ENCODE measurements at places on chromosomes 3 and 15.

- DNase-seq: peak; percentile 41
These were observed 21.7 kb upstream of the TBC1D21 start for GRCh38 chr15:73851689-73852088.

GRCh38 chr3:52570076-52570475, 33.7 kb downstream of the UQCC5 start:
- no peak for DNase-seq

- no peak for DNase-seq
These were observed 941 bp downstream of the ZBED2 start for GRCh38 chr3:111594205-111594604.

DNA sequence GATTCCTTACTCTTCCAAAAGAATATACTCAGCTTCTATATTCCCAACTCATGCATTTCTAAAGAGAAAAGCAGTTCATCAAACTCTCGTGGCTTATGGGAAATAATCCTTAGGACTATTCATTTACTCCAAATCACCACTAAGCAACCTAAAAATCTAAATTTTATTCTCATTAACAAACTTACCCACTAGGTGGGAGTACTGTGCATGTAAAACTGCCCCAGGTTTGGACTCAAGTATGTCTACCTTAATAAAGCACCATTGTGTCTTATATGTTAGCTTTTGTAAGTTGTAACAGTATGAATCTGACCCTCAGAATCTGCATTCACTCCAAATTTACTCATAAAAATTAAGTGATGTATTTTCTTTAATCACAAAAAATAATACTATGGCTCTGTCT, 25.3 kb downstream of the RAD18 start:
- no peak for DNase-seq

GRCh38 chr3:17581421-17582080, 160.9 kb downstream of the TBC1D5 start:
- DNase-seq: no peak

DNA sequence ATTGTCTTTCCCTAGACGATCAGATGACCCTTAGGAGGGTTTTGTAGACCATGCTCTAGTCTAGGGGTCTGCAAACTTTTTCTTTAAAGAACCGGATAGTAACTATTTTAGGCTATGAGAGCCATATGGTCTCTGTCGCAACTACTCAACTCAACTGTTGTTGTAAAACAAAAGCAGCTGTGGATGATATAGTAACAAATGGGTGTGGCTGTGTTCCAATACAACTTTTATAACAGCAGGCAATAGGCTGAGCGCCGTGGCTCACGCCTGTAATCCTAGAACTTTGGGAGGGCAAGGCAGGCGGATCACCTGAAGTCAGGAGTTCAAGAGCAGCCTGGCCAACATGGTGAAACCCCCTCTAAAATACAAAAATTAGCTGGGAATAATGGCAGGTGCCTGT, 6.1 kb upstream of the CMTM6 start:
- no peak for DNase-seq

GRCh38 chr3:125140818-125141595, 71.5 kb downstream of the SLC12A8 start:
- no peak for DNase-seq

GRCh38 chr3:174206607-174207192, 652.4 kb upstream of the NAALADL2 start:
- DNase-seq: no peak

DNA sequence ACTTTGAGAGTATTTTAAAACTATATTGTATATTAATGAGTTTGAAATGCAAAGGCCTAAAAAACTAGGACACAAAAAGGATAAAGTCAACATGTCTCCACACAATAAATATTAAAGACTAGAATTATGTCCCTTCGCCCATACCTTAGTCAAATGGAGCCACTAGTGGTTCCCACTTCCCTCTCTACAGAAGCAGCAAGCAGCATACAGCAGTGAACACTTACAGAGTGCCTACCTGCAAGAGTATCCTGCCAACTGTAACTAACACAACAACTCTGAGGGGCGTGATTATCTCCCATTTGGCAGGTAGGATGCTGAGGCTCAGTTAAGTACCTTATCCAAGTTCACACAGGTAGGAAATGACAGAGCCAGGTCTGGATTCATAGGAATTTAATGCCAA, 17.2 kb downstream of the DYNC1LI1 start:
- no peak for DNase-seq

DNA sequence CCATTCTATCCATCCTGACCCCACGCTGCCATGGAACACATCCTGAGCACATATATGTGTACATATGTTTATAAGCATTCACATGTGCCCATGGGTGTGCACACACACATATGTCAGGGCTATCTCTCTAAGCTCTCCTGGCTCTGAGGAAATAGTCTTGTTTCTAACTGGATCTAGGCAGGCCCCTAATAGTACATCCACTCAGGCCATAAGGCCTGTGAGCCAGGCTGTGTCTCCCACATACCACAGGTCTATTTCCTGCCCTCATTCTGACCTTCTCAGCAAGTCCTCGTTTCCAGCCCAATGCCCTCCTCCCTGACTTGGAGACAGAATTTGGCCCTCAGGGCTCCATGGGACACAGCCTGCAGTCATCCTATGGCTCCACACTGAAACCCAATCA, 284.8 kb upstream of the CTNNB1 start:
- DNase-seq: no peak

DNA sequence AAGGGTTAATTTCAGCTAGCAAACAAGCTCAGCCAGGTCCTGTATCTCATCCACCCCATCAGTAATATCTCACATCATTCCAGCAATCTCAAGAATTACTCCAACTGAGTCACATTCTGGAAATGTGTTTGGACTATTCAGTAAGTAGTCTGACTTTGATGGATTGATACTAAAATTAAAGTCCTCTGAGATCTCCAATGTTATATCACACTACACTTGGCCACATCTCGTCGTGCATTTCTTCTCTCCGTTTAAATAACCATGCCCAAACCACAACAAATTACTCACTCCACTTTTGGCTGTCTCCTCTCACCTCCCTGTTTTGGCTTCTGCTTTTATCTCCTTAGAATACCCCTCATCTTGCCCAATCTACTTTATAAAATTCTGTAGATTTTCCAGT, 292.2 kb downstream of the PYDC2 start:
- no peak for DNase-seq

DNA sequence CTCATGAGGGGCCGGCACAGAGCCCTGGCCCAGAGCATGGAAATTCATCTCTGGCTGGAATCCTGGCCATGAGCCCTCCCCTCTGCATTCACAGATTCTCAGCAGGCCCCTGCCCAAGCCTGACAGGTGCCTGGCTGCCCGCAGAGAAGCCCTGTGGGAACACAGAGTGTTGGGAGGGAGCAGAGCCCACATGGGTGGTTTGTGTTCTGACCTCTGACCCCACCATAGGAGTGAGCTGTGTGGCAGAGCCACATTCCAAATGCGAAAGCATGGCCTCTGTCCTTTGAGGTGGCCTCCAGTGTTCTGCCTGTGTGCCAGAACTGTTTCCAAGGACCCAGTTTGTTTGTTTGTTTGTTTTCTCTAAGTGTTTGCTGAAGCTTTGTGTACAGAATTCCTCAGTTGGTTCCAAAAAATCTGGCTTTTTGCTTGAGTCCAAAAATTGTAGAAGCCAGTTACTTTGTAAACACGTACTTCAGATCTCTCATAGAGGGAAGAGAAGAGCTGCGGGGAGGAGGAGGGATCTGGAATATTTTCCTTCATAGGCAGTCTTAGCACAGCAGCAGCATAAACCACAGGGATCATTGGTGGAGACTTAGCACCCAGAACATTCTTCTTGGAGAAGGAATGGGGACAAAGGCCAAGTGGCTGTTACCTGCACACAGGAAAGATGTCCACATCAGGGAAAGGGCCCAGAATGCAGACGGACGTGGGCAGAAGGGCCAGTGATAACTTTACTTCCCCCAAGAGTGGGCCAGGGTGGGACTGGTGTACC, 36.0 kb downstream of the GRAMD2A start:
- no peak for DNase-seq

- no peak for DNase-seq
These were observed 36.4 kb downstream of the EPHB3 start for GRCh38 chr3:184597829-184598573.

- DNase-seq: no peak
These were observed 106.0 kb downstream of the MAP4 start for GRCh38 chr3:47910233-47910632.

DNA sequence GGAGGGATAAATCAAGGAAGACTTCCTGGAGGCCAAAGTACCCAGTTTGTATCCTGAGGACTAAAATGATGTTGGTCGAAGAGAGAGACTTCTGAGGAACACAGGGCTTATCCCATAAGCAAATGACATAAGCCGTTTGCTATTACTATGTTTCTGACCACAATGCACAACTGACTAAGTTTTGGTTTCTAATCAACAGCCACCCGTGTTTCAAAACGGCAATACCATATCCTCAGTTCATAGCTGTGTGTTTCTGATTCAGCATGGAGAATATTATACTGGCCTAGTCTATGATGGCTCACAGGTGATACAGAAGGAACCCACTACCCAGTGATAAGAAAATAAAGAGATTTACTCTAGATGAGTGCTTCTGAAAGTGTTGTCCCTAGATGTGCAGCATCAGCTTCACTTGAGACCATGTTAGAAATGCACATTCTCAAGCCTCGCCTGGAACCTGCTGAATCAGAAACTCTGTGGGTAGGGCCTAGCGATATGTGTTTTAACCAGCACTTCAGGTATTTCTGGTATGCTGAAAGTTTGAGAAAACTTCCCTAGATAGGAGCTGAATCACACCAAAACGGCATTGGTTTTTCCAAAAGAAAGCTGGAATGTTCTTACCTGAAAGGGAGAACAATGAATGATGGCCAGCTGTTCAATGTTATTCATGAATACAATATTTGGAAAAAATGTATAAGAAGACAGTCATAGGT, 639.7 kb upstream of the NR2F2 start:
- DNase-seq: no peak

DNA sequence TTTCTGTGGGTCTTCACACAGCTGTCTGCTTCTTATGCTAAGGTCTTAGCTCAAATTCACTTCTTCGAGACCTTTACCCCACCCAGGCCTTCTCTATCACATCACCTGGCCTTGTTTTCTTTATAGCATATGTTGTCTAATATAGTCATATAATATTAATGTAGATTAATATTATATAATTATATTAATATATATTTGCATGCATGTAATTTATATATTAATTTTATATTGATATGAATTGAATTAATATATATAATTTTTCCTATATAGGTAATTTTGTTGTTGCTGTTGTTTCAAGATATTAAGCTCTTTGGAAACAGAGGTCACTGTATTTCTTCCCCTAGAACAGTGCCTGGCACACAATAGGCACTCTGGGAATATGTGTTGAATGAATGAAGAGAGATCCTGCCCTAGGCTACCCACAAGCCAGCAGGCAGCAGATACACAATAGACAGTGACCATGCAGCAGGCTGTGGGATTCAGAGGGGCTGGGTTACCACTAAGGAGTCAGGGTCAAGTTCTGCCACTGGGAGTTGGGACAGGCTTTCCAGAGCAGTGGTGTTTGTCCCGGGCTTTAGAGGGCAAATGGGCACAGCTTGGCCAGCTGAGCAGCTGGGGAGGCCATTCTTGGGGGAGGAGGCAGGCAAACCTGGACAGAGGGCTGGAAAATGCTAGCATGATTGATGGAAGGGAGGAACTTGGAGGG, 126.3 kb downstream of the DNAJB8 start:
- no peak for DNase-seq

DNA sequence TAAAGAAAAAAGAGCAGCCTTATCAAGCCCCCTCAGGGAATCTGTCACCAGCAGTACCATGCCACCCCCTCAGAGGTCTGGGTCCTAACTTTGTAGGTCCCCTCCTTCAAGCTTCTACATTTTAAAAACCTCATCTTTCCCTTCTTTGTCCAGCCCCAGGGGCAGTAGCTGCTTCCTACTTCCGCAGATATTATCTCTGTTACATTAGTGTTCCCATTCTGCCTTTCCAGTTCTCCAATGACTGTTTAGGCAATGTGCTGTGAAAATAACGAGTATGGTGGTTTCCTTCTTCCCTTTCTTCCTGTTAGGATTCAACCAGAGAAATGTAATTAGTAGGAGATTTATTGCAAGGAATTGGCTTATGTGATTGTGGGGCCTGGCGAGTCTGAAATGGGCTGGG, 126.1 kb upstream of the TNIK start:
- no peak for DNase-seq

- peak; percentile 5 for DNase-seq
These were observed 80.3 kb downstream of the FAIM start for GRCh38 chr3:138688871-138689299.

- DNase-seq: no peak
These were observed 3.4 kb upstream of the FSTL1 start for GRCh38 chr3:120454076-120454689.

- DNase-seq: no peak
These were observed at the start of gene DNASE1L3 for GRCh38 chr3:58210761-58211460. TSS of gene DNASE1L3 (minus strand) at chr3:58210972. CDS start at chr3:58210906, 66 bp downstream.

DNA sequence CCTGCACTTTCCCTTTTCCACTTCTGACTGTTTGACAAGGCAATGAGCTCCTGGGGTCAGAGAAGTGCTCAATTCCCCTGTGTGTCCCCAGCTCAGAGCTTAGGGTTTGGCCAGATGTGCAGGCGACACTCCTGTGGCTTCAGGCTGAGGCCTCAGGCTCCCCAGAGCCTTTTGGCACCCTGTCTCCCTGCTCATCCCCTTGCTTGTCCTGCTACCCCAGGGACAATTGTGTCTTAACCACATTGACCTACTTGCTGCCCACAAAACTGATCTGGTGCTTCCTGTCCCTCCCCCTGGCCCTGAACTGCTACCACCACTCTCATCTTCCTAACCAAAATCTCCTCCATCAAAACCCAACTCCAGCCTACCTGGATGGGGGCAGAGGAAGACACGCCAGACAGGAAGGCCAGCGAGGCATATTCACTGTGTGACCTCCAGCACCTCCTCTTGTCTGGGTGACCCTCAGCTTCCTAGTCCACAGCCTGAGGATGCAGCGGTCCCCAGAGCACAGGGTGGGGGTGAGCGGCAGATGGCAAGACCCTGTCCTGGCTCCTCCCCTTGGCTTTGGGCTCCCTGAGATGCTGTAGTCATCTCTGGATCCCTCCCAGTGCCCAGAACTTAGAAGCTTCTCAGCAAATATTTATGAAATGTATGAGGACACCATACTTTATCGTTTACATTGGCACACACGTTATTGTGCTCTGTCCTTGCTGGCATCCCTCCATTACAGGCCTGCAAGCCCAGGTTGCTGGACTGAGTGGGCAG, 98.9 kb upstream of the SLC6A6 start:
- DNase-seq: no peak

GRCh38 chr3:186330772-186331460, 31.1 kb downstream of the DGKG start:
- no peak for DNase-seq

- no peak for DNase-seq
These were observed 361.2 kb downstream of the MAGI1 start for GRCh38 chr3:65677486-65678010.

GRCh38 chr3:169970847-169971246, 4.2 kb downstream of the SEC62 start:
- DNase-seq: no peak

- DNase-seq: no peak
These were observed 257.0 kb downstream of the NR1D2 start for GRCh38 chr3:24202071-24202470.
